ENCODE measurements at places on chromosomes 5 and 9.

GRCh38 chr5:90421136-90421535 lies 11.6 kb upstream of the CETN3 start:
- DNase-seq, result no peak

- DNase-seq, result no peak
These were observed 34.5 kb downstream of the SLC31A2 start for GRCh38 chr9:113185271-113185670.

DNA sequence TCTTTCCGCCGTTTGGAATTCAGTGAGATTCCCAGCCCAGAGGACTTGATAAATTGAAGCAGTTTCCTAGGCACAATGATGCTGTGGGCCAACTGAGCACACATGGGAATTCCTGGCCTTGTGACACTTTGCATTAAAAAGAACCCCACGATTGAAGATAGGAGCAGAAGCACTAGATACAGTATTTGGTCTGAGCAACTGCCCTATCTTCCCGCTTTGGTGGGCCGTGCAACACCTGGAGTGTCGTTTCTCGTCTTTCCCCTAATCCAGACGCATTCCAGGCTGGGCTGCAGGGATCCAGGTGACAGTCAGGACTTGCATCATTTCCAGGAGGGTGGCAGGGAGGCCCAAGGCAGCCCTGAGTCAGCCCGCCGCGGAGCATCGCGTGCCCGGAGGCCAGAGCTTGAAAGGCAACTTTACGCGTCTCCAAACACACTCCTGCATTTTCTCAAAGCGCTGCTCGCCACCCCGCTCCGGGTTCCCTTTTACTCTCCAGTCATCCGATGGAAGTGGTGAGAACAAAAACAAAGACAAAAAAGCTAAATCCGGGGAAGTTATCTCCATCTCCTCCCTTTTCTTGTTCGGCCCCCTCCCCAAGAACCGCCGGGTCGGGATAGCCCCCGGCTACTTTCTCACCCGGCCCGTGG lies 753 bp upstream of the STC2 start:
- DNase-seq, result no peak

DNA sequence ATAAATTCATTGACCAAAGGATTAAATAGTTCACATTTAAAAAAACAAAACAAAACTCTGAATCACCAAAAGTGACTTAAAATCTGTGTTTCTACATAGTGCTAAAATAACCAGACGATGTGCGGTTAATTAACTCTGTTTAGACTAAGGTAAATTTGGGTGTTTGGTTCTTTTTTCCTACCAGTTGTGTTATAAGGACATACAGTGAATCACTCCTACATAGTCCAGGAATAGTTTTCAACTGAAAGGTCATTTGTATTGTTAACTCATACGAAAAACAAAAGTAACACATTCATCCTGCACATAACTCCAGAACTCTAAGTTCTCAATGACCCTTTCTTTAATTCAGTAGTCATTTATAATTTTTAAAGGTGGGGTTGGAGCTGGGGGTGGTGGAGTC lies 203.7 kb downstream of the GLIS3 start:
- no peak for DNase-seq

- DNase-seq, result no peak
These were observed 319.5 kb upstream of the TNC start for GRCh38 chr9:115437418-115437817.

GRCh38 chr5:32388432-32389129 lies 56.0 kb downstream of the ZFR start:
- no peak for DNase-seq

DNA sequence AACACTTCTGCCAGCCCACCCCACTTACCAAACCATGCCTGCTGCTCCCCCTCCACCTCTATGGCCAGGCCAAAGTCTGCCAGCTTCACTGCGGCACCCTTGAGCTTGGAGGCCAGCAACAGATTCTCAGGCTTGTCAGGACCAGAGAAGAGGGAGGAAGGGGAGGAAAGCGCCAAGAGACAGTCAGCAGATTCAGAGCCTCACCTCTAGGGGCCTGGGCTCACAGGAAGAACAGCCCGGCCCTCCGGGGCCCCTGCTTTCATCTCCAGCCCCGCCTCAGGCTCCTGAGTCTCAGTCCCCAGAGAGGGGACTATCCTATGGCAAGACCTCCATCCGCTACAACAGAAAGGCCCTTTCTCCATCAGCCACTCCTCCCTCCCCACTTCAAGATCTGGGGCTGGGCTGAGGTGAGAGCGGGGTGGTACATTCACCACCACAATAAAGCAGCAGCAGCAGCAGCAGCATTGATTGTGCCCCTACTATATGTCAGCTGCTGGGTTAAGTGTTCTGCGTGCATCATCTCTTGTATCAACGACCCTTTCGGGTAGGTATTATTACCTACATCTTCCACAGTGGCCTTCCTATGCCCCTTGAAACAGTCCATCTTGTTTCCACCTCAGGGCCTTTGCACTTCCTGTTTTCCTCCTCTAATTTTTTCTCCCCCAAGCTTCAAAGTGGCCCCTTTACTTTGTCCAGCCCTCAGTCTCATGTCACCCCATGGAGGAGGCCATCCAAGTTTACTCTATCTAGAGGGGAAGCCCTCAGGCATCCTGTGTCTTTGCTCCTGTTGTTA lies 36.0 kb downstream of the CAMK2A start:
- DNase-seq, result no peak

- no peak for DNase-seq
These were observed 265.7 kb upstream of the KLF4 start for GRCh38 chr9:107755246-107755645.

GRCh38 chr5:40600383-40600782 lies 79.3 kb upstream of the PTGER4 start:
- DNase-seq, result no peak

Measured in cerebellar nuclear complex (tissue), 1 donor.